ENCODE measurements at places on chromosomes 2 and 18.

DNA sequence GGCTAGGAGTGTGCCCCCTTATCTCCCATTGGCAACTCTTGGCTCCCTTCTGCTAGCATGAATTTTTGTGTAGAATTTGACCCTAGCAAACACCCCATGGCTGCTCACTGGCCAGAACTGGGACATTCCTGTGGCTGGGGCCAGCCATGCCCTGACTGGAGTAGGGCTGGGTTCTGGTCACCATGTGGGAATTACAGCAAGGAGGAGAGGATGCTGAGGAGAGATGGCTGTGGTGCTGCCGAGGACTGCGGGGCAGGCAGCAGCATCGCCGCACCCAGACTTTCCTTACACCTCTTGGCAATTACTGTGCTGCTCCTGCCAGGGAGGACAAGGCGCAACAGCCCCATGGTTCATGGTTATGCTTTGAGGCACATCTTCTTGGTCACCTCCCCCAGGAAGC lies 12.7 kb downstream of the KCNF1 start:
- no peak for DNase-seq

GRCh38 chr2:190607014-190607597 lies 41.8 kb upstream of the NAB1 start:
- no peak for DNase-seq

GRCh38 chr2:149075853-149076252 lies 37.4 kb downstream of the LYPD6B start:
- DNase-seq = no peak

DNA sequence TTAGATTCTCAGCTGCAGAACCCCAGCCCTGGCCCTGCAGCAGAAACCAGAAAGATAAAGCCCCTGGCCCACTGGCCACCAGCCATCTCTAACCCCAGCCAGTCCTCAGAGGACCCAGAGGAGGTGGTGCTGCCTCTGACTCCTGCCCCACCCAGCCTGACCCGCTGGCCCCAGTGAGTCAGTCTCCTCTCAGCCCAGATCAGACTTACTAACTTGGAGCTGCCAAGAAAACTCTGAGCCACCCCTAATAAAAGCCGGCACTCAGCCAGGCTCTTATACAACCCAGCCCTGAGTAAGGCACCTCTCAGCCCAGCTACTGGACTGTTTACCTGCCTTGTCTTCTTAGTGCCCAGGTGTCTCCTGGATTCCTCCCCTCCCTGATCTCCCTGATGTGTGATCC lies 2.0 kb downstream of the SLC14A2 start:
- no peak for DNase-seq

GRCh38 chr2:41293491-41293890 lies 754.3 kb upstream of the PKDCC start:
- DNase-seq = no peak

- DNase-seq = no peak
These were observed 247.1 kb downstream of the MYCN start for GRCh38 chr2:16187482-16187817.

- no peak for DNase-seq
These were observed 277.9 kb upstream of the GULP1 start for GRCh38 chr2:188013767-188014166.

GRCh38 chr2:80288576-80288975 lies 16.0 kb downstream of the LRRTM1 start:
- DNase-seq = no peak

- no peak for DNase-seq
These were observed 11.1 kb downstream of the ONECUT2 start for GRCh38 chr18:57446322-57446721.

DNA sequence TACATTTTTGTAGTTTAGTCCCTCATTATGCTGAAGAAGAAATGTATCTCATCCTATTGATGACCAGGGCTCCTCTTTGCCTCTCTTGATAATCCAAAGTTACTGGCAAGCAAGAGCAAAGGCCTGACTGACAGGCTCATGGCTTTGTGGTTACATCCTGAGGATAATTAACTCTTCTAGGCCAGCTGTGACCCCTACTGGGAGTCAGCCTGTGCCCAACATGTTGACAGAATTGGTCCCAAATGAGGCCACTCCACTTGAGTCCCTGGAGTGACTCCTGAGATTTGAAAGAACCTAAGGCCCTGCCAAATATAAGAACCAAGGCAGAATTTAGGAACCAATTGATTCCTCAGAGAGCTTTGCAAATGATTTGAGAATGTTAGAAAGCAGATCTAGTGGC lies 973.8 kb upstream of the CELF4 start:
- DNase-seq = no peak

DNA sequence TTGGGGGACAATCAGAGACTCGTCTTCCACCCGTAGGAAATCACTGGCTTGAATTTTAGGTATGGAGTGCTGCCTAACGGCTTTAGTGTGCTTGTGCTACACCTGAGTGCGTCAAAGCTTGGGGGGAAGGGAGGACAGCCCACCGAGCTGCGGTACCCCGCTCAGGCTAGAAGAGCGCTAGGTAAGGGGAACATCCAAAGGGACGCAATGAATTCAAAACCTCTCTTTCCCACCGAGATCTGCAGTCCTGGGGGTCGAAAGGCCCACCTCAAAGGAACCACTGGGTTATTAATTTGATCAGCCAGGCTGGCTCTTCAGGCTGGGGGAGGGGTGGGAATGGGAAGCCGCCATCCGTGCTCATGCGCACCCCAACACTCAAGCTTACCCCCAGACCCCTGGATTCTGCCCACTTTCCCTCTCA lies 2.7 kb downstream of the EPHA4 start:
- DNase-seq = no peak

GRCh38 chr2:71150082-71150816 lies 19.8 kb downstream of the MPHOSPH10 start:
- DNase-seq = no peak

DNA sequence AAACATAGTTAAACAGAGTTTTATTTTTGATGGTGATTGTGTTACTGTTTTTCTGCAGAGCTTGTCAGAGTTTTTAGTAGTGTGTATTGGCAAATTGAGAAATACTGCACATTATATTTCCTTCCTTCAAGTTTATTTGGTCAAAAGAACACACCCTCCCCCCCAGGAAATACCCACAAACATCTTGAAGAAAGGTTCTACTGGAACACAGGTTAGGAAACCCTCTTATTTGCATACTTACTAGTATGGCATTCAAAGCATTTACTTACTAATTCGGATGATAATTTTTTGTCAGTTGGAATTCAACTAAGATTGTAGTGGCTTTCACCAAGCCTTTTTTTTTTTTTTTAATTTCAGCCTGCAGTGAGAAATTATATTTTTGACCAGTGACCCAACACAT lies 9.1 kb downstream of the CAB39 start:
- no peak for DNase-seq

DNA sequence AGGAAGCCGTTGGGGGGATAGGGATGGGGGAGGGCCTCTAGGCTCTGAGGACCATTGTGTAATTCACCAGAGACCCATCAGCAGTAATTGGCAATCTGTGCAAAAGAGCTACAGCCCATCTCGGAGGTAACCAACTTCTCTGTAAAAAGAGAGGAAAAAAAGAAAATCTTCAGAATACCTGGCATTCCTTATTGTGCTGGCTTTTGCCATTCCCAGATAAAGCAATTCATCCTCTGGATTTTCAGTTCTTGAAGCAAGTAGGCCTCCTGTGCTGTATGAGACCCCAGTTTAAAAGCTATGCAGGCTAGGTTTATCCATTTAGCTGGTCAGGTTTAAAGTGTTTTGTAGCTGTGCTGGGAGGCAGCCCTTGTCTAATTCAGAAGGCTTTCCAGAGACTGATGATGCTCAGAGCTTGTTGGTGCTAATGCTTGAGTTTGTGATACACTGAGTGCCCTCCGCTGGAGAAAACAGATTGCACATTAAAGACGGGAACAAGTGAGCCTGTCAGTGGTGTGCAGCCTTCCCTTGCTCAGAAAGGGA lies at the start of gene LRRTM4:
LRRTM4 (minus strand) TSS at position 446 of the 540 bp plus-strand sequence.
- no peak for DNase-seq

GRCh38 chr18:27985832-27986231 lies 191.1 kb downstream of the CDH2 start:
- DNase-seq = no peak

GRCh38 chr2:28137221-28137620 lies 246.7 kb downstream of the BABAM2 start:
- no peak for DNase-seq

- DNase-seq = no peak
These were observed 165.3 kb upstream of the KLHL29 start for GRCh38 chr2:23219666-23220065.

DNA sequence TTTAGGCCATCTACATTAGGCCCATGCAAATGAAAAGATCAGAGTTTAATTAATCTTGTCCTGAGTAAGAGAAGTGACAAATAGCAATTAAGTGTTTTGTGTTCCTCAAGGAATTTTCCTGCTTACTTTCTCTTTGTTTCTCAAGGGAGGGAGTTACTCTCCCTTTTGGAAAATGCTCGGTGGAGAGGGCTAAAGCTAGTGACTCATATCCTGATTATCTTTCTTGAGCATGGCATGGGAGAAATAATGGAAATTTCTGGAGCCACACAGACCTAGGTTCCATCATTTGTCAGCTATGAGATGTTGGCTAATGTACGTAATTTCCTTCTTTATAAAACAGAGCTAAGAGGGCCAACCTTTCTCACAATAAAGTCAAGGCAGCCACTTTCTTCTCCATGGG lies 177.1 kb downstream of the ETAA1 start:
- no peak for DNase-seq

- no peak for DNase-seq
These were observed 10.8 kb downstream of the SIX3 start for GRCh38 chr2:44952143-44952805.

DNA sequence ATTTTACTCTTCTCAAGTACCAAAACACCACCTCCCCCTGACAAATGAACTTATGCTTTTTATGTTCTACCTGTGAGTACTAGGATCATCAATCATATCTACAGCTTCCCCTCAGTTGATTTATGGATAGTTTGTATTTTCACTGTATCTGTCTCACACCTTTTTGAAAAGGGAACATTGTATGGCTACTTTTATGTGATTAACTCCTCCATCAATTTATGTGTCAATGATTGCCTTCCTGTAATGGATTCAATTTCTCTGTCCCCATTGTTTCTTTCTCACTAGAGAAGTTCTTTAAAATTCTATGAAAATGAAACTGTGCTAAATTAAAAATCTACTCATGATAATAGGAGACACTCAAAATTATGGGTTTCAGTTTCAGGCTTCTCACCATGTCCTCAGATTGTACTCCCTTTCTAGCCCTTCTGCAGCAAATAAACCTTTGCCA lies 935.0 kb downstream of the TRIB2 start:
- no peak for DNase-seq

DNA sequence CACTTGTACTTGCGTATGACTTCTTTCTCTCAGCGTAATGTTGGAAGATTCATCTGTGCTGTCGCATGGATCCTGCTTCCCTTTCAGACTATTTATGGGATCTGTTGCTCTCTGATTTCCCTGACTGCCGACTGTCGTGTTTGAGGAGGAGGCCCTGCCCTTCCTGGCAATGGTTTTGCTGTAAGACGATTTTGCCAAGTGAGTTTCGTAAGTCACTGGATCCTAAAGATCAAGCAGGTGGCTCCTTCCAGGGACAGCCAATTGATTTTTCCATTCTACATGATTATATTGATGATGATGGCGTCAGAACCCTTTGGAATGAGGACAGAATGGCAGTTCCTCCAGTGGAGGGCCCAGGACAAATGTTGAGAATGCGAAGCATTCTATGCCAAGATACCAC lies 8.7 kb upstream of the B3GNT2 start:
- no peak for DNase-seq

- DNase-seq = no peak
These were observed 22.2 kb downstream of the ACVR2A start for GRCh38 chr2:147867050-147867449.

GRCh38 chr2:42116195-42117181 lies 52.7 kb upstream of the EML4 start:
- DNase-seq = no peak

GRCh38 chr2:8999797-9000196 lies 3.7 kb downstream of the MBOAT2 start:
- no peak for DNase-seq

DNA sequence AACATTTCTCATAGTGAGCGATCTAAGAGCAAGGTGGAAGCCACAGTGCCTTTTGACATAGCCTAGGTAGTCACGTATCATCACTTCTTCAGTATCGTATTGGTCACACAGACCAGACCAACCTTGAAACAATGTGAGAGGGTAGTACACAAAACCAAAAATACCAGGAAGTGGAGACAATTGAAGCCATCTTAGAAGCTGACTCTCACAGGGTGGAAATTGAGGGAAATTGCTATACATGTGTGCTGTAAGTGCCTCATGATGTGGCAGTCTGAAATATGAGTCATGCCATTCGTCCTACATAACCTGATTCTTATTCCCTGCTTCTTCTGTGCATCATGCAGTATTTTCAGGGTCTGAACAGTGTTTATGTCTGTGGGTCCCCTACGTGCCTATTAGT lies 62.3 kb upstream of the STON1 start:
- DNase-seq = no peak

DNA sequence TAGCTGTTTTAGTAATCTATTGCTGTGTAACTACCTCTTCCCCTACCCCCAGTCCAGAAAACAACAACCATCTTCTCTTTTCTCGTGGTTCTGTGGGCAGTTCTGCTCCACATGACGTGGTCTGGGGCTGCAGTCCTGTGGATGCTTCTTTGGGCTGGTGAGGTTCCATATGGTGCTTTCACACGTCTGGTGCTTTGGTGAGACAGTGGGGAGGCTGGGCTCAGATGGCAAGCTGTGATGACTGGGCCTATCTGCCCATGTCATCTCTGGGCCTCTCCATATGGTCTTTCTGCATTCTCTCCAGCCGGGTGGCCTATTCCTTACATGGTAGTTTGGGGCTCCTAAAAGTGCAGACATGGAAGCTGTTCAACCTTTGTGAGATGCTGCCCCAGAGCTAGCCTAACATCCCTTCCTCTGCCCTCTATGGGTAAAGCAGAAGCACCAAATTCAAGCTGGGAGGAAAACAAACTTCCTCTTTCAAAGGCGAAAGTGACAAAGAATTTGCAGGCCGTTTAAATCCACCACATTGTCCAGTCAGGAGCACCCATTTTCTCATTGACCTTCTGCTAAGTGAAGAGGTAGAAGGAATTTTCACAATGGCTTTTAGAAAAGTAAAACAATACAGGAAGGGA lies 68.3 kb upstream of the IL1R1 start:
- no peak for DNase-seq

DNA sequence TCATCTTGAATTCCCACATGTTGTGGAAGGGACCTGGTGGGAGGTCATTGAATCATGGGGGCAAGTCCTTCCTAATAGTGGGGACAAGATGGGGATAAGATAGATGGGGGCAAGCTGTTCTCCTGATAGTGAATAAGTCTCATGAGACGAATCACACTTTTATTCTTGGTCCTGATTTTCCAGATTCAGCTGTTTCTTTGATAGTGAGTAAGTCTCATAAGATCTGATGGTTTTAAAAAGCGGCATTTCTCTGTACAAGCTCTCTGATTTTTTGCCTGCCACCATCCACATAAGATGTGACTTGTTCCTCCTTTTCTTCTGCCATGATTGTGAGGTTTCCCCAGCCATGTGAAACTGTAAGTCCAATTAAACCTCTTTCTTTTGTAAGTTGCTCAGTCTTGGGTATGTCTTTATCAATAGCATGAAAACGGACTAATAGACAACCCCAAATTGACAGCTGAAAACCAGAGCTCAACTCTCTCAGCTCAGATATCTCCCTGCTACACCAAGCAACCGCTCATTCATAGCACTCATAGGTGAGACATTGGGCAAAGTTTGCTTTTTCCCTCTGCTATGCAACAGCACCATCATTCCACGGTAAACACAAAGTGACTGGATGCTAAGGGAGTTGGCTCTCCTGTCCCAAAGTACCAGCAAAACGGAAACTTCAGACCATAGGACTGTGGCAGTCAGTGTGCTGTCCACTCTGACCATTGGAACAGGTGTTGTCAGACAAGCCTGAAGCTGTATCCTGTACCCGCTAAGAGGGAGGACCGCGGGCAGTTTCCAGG lies 44.9 kb upstream of the TBC1D8 start:
- no peak for DNase-seq

GRCh38 chr2:23107327-23107941 lies 277.5 kb upstream of the KLHL29 start:
- no peak for DNase-seq
